ENCODE measurements at places on chromosomes 4 and X.

DNA sequence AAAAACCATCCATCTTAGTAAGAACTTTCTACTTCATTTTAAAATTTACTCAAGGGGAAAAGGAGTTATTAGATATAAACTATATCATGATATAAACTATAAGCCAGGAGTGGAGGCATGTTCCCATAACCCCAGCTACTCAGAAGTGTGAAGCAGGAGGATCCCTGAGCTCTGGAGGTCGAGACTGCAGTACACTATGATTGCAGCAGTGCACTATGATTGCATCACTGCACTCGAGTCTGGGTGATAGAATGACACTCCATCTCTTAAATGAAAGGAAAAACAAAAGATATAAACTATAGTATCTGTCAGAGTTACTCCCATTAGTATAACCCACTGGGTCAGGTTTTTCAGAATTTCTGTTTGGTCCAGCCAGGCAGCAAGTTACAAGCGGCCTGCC is 47.6 kb downstream of the RPS3A start:
- DNase-seq = no peak

GRCh38 chr4:109067508-109068235 is 234.8 kb downstream of the COL25A1 start:
- no peak for DNase-seq

GRCh38 chr4:88865466-88865865 is 167.8 kb upstream of the NAP1L5 start:
- DNase-seq = no peak

GRCh38 chr4:176874721-176875445 is 82.2 kb upstream of the VEGFC start:
- no peak for DNase-seq

- DNase-seq = no peak
Observed at GRCh38 chr4:77669946-77670590, 64.4 kb downstream of the CXCL13 start.

GRCh38 chr4:20368926-20369325 is 117.2 kb downstream of the SLIT2 start:
- no peak for DNase-seq

GRCh38 chr4:115113506-115114106 is at the start of gene NDST4:
NDST4 (minus strand) TSS chr4:115113620; CDS start chr4:115077036, 36,584 bp downstream.
- DNase-seq = peak; percentile 47

GRCh38 chr4:166064721-166065120 is 191.7 kb downstream of the TLL1 start:
- no peak for DNase-seq

DNA sequence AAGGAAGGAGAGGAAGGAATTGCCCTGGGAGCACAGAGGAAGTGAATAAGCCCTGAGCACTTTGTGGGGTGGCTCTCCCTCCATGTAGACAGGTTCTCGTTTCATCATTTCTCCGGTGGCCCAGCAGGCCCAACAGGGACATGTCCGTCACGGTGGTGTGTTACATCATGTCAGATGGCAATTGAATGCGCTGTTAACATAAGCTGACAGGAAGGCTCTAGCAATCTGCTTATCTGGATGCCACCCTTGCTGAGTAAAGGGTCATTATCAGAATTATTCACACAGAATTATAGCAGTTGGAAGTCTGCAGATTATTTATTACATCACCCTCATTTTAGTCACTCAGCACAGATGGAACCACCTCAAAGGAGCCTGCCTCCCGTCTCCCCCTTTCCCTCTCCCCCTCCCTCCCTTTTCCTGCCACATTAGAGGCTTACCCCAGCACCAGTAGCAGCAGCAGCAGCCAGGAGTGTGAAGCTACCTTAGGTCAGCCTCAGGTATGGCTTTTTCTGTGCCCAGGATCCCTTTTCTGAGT is 124.3 kb upstream of the TRIM2 start:
- DNase-seq = no peak

DNA sequence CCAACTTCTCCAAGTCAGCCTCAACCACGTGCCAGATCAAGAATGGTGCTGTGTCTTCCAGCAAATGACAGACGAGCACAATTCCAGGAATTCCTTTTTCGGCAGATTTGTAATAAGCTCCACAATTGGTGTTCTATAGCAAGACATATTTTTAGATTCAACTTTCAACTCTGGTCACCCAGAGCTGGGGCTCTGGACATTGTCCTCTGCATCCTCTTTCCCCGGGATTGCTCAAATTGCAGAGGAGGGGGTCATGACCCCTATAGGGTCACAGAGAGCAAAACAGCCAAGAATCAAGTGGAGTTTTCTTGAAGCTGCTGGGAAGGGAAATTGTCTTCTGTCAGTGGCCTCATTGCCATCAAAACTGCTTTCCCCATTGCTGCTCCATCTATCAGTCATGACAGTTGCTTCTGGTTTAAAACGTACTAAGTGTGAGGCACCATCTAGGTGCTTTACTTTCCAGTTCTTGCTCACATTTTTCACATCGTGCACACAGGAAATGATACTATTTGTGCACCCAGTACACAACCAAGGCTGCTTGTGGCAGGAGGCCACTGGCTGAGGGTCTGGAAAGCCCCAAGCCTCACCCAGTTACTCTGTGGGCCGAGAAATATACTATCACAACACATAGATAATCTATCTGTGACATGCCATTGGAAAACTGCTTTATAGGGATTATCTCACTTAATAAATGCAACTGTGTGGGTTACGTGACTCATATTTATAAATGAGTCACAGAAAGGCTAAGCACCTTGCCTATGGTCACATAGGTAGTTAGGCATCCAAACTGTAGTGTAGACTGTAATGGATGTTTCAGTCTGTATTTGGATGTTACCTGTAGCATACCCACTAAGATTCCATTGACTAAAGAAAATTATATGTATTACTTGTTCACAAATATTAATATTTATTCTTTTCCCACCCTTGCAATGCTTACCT is 91.7 kb upstream of the PHOX2B start:
- DNase-seq = no peak

- DNase-seq = peak; percentile 81
Observed at GRCh38 chrX:7119950-7120877, 27.3 kb upstream of the STS start.

- no peak for DNase-seq
Observed at GRCh38 chr4:20646287-20646686, 54.0 kb upstream of the PACRGL start.

- DNase-seq = no peak
Observed at GRCh38 chr4:173038192-173038896, 130.3 kb upstream of the GALNT7 start.

DNA sequence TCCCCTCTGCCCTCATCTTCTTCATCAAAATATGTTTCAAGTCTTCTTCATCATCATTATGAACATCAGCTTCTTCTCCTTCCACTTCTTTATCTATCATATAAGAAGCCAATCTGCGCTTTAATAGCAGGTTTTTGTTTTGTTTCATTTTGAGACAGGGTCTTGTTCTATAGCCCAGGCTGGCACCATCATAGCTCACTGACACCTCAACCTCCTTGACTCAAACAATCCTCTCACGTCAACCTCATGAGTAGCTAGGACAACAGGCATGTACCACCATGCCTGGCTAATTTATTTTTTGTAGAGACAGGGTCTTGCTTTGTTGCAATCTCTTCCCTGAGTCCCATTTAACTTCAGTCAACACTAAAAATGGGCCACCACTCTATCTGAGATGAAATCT is 27.0 kb downstream of the PRDM5 start:
- no peak for DNase-seq

DNA sequence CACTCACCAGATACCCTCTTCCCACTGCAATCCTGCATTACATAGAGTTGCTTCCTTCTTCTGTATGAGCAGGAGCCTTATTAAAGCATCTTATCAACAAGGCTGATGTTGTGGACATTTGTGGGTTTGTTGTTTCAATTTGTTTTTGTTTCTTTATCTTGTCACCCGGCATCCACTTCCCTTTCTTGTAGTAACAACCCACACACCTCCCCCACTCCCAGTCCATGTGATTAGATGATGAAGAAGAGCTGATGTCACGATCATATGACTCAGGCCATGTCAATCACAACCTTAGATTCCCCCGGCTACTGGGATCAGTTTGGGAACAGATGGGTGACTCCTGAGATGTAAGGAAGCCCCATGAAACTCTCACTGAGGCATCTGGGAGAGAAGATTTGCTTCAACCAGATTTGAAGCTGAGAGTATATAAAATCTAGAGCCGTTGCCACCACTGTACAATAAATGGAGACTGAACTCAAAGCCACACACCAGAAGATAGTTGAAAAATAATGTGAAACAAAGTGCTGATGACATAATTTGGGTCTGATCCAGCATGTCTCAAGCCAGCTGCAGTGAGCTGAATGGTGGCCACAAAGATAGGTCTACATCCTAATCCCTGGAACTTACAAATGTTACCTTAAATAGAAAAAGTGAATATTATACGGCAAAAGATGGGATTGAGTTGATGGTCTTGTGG is 34.1 kb upstream of the SRD5A3 start:
- DNase-seq = no peak

DNA sequence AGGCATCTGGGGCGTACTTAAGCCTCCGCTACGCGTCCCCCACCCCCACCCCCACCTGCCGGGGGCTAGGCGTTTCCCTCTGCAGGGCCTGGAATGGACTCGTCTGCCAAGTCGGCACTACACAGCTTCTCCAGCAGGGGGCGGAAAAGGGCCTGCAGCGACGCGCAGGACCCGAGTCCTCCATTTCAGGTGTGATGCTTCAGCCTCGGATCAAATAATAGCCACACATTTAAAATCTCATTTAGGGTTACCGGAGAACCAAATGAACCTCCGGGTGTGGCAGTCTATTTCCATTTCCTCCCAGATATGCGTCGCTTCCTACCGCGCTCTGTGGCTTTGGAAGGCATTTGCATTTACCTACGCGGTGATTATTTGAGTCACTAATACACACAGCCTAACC is 2.9 kb downstream of the PAK3 start:
- no peak for DNase-seq

All from NCI-H1417 treated with DMSO at 0.1 percent for 48 hours (cell line).